DMS 273 treated with DMSO at 0.1 percent for 48 hours (cell line): ENCODE measurements at places on chromosomes 4 and X.

DNA sequence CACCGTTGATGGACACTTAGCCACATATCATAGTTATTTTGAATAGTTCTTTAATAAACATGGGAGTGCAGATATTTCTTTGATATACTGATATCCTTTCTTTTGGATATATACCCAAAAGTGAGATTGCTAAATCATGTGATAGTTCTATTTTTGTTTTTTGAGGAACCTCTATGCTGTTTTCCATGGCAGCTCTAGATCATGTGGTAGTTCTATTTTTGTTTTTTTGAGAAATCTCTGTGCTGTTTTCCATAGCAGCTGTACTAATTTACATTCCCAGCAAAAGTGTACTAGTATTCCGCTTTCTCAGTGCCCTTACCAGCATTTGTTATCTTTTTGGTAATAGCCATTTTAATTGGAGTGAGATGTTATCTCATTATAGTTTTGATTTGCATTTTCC, 3.6 kb downstream of the SH3BGRL start:
- no peak for DNase-seq

DNA sequence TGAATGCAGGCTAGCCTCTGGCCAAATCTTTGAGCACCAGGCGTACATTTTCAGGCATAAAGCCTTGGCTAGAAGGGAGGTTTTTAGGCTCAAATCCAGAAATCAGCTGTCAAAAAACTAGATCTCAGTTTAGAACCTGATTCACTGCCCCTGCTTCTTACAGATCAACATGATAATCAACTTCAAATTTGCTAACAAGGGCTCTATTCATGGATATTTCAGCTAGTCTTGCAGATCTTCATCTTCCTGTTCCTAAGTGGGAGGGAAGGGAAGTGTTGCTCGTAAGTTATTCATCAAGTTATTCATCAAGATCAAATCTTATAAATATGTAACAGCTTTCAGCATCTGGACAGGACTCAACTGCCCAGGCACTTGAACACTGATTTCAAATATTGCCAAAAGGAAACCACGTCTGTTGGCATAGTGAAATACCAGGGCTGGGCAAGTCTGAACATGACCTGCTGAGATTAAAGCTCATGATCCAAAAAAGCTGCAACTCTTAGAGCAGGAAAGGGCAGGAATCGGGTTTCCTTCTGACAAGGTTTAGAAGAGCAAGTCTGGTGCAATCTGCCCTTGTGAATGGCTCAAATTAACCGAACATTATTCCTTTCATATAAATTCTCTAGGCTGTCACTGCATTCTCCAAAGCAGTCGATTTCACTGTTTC, 200.3 kb downstream of the PDGFC start:
- DNase-seq = peak; percentile 93

GRCh38 chrX:44314808-44315207, 28.7 kb downstream of the EFHC2 start:
- DNase-seq = no peak

DNA sequence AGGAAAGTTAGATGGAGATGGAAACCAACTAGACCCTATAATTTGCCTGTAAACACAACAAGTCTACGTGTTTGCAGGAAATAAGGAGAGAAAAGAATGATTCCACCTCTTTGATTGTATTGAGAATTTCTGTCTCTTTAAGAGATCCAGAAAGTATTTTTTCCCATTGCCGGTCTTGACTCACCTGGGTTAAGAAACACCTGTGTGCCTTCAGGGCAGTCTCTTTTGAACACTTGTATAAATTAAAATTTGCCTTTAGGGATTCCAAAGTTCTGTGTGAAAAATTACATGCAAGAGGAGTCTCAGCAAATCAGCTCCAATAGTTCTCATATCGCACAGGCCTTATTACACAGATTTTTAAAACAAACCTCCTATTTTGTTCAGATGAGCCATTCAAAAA, 46.0 kb upstream of the SMAD1 start:
- no peak for DNase-seq

DNA sequence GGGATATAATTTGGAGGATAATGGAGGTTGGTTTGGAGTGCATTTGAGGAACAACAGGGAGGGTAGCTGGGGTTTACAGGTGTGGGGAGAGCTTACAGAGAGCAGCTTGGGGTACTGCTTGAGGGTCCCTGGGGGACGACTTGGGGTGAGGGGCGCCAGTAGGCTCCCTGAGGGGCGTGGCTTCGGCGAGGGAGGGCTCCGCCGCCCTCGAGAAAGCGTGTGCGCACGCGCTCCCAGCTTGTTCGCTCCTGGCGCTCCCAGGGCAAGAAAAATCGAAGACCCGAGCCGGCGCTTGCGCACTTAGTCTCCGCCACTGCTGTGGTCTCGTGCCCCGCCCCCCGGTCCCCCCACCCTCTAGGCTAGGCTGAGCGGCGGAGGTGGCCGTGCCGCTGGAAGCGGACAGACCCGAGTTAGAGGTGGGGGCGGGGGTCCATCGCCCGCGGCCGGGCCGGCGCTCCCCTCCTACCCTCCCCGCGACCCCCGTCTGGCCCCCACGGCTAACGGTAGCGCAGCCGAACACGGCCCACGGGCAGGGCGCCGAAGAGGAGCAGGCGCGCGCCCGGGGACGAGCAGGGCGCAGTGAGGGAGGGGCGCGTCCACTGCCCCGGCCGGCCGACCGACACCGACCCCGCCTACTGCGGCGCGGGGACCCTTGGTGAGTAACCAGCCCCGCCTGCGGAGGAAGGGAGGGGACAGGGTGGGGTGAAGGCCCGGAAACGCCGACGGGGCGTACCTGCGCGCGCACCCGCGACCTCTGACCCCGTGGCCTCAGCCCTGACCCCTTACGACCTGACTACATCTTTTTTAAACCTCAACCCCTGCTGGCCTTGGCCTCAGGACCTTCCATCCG, 5.4 kb upstream of the CCDC120 start:
- DNase-seq = peak; percentile 36

DNA sequence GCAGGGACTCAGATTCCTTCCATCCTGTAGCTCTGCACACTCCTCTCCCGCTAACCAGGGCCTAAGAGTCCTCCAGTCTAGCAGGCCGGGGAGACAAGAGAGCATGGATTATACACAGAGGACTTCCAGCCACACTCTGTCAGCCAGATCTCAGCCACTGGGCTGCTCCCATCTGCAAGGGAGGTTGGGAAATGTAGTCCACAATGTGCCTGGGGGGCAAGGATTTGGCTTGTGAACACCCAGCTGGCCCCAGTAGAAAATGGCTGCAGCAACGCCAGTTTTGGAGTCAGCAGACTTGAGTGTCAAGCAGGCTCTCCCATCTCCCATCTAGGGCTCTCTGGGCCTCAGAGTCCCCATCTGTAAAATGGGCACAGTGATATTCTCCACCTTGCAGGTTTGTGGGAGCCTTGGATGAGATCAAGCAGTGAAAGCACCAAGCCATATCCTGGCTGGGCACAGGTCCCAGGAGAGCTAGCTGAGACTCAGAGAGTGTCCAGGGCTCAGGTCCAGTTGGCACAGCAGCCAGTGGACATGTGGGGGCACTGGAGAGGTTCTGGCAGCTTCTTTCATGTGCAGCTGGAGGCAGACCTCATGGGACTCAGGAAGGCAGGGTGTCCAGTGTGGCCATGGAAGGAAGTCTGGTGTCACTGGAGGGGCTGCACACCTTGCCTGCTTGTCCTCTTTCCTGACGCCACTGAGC, 14.6 kb downstream of the PSAPL1 start:
- no peak for DNase-seq

DNA sequence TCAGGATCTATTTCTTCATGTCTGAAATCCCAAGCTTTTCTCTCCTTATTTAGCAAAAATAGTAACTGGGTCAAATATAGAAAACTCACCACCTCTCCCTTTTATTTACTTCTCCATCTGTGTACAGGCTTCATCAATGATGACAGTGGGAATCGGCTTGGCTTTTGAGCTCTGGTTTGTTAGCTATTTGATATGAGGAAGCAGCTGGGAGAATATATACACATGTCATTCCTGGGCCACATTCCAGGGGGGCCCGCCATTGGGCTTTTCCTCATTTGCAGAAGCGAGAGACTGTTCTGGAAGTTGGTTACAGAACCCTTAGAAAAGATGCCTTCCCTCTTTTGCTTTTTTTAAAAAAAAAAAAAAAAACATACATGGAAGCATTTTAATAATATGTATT, 107.4 kb upstream of the F9 start:
- no peak for DNase-seq

DNA sequence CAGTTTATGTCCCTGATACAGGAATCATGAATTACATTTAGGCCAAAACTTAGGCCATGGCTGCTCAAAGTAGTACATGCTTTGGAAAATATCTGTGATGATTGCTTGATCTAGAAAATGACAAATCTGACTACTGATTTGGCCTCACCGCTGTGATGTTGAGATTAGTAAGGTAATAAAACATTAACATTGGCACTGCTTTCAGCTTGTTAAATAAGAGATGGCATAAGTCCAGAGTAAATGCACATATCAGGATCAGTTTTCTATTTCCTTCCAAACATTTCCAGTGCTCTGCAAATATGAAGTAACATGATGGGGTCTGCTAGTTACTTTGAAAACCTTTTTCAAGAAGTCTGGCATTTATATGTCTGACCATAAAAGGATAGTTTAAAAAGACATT, 687.3 kb upstream of the ACTRT1 start:
- no peak for DNase-seq
